Cortex of kidney (tissue), 1 donor: ENCODE measurements at places on chromosomes 3 and 15.

GRCh38 chr3:78761126-78761525, 1006.7 kb downstream of the ROBO1 start:
- DNase-seq: no peak

DNA sequence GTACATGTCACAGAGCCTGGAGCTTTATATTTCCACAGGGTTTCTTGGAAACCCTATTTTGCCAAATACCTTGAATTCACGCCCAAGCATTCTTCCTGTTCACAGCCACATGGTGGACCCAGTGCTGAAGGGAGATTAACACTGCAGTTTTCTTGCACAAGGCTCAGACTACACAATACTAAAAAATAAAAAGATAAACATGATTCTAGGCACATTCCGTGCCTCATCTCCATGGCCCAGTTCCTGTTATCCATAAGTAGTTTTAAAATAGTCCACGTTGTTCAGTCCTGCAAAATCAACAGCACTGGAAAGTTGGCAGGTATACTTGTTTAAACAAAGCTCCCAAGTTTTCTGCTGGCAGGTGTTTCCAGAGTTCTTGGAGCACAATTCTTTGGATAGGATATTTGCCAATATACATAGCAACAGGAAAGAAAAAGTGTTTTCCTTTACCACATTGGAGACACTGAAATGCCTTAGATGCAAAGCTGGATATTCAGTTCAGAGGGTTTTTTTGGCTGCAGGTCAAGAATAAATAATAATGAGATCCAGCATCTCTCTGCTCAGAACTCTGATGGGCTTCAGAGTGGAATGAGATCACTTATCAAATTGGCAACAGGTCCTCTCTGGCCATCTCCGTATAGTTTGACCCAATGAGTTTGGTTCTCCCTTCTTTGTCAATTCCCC, 88.1 kb upstream of the TGFBR2 start:
- no peak for DNase-seq

GRCh38 chr3:108953210-108953609, 469 bp downstream of the GUCA1C start:
- DNase-seq: no peak

GRCh38 chr15:90744759-90745402, 27.7 kb downstream of the BLM start:
- DNase-seq: no peak

- no peak for DNase-seq
Measured at GRCh38 chr15:52503788-52504496, 24.7 kb downstream of the MYO5A start.

DNA sequence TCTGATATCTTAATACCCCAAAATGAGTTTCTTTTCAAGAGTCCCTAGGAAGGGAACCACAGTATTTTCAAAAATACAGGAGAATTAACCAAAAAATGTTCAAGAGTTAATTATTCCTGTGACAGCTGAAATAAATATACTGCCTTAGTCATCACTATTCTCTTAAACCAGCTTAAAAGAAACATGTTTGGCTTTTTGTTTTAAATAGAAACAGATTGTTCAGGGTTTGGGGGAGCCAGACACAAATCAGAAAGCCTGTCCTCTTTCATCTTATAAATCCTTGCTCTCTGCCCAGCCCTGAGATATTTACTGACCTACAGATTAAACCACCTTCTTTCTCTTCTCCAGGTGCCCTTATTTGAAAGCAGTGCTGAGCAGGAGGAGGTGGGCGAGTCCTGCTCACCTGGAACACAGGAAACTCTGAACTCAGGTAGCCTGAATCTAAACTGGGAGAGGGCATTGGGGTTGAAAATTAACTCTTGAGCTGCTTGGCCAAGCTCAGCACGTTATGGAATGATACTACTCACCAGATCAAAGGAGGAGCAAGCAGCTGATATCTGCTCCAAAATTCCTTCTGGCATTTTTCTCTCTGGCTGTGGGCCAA, 84.1 kb upstream of the SPRED1 start:
- DNase-seq: no peak
